ENCODE measurements at places on chromosomes 16 and 17. TPM values are rescaled to one million over a fixed set of nuclear protein-coding genes. Genes with fewer than 3 reads are reported as not detected.

DNA sequence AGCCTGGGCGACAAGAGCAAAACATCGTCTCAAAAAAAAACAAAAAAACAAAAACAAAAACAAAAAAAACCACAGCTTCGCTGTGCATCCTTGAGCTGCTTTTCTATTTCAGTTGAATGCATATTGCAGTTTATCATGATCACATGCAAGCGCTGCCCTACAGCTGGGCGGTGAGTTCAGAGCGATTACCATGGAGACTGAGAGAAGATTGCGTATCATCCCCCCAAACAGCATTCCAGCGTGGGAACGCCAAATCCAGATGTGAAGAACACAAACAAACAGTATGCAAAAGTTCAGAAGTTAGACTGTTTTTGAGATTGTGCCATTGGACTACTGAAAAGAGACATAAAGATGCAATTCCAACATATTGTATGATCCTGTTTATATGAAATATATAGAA lies 15.1 kb upstream of the SLC52A1 start:
- DNase-seq, result no peak

- no peak for DNase-seq
Measured at GRCh38 chr16:25035494-25036405, 20.6 kb upstream of the ARHGAP17 start.

RAPGEFL1 gene
- 0.99 TPM for total RNA-seq

CDT1 gene
- total RNA-seq, result 11.7 TPM

GRCh38 chr17:51165680-51166197 lies 472 bp upstream of the NME2 start:
- no peak for DNase-seq

DNA sequence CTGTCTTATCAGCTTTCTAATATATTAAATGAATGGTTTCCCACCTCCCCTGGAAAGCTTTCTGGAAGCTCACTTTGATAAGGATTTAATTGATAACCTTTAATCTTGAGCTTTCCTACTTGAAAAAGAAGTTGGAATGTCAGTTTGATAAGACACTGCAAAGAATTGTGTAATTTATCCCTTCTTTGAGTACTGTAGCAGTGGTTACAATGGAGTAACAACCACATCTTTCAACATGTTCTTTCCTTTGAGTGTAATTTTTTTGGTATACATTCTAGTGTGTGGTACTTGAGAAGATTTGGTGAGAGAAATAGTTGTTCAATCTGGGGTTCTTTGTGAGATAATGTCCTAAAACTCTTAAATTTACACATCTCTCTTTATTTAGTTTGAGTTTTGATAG lies 43.4 kb downstream of the CPD start:
- DNase-seq, result no peak

GRCh38 chr17:10516065-10516464 lies 2.3 kb downstream of the MYH1 start:
- DNase-seq, result no peak

DNA sequence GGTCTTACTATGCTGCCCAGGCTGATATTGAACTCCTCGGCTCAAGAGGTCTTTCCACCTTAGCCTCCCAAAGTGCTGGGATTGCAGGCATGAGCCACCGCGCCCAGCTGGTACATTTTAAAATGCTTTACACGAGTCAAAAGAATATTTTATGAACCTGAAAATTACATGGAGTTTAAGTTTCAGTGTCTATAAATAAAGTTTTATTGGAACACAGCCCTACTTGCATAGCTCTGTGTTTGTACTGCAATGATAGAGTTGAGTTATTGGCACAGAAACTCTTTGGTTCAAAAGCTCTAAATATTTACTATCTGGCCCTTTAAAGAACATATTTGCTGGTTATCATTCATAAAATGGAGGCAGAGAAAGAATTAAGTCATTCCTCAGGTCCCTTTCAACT lies 24.3 kb downstream of the MAP2K6 start:
- DNase-seq, result no peak

ABCA8 gene
- 0.76 TPM for total RNA-seq

- peak; percentile 81 for DNase-seq
Measured at GRCh38 chr16:30417529-30418349, 10.3 kb downstream of the ZNF771 start.

TEKT5 gene
- total RNA-seq, result 0.24 TPM

GRCh38 chr16:85237817-85238216 lies 125.5 kb upstream of the CIBAR2 start:
- no peak for DNase-seq

- no peak for DNase-seq
Measured at GRCh38 chr17:80223142-80223815, 3.1 kb downstream of the SLC26A11 start.

- no peak for DNase-seq
Measured at GRCh38 chr16:4513881-4514280, 24.7 kb downstream of the CDIP1 start.

DNA sequence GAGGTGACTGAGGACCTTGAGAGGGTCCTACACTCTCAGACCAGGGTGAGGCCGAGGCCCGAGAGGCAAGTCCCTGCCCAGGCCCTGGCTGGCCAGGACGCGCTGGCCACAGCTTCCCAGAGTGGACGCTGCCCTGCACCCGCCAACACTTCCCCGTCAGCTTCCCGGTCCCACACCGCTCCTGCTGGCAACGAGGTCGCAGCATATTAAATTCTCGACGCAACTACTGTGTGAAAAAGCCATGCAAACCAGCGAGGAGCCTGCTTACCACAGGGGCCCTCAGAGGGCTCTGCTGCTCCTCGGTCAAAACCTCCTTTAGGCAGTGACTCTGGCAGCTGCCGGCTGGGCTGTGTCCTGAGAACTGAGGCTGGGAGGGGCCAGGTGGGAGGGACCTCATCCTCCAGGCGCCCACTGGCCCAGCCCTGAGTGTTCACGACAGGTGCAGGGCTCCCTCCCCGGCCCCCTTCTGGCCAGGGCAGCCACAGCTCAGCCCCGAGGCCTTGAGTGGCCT lies 2.1 kb upstream of the TEX19 start:
- no peak for DNase-seq

- DNase-seq, result no peak
Measured at GRCh38 chr16:57887711-57888110, 83.2 kb downstream of the CNGB1 start.

- no peak for DNase-seq
Measured at GRCh38 chr16:57038166-57038565, 48.8 kb downstream of the NLRC5 start.

OR1D2 gene
- total RNA-seq, result not detected

DNA sequence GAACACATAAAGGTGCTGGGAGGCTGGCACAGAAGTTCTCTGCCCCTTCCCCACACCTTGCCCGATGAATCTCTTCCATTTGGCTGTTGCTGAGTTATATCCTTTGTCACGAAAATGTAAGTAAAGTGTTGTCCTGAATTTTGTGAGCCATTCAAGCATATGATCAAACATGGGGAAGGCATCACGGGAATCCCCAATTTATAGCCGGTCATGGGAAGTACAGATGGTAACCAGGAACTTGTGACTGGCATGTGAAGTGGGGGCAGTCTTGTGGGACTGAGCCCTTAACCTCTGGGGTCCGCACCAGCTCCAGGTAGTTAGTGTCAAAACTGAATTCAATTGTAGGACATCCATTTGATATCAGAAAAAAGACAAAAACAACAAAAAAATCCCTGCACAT lies 13.2 kb downstream of the TOM1L2 start:
- no peak for DNase-seq

GRCh38 chr17:1228781-1229348 lies 41.4 kb upstream of the BHLHA9 start:
- no peak for DNase-seq

MT1M gene
- 0.28 TPM for total RNA-seq

GRCh38 chr16:67202956-67203493 lies 4.1 kb downstream of the ELMO3 start:
- DNase-seq, result no peak

DNA sequence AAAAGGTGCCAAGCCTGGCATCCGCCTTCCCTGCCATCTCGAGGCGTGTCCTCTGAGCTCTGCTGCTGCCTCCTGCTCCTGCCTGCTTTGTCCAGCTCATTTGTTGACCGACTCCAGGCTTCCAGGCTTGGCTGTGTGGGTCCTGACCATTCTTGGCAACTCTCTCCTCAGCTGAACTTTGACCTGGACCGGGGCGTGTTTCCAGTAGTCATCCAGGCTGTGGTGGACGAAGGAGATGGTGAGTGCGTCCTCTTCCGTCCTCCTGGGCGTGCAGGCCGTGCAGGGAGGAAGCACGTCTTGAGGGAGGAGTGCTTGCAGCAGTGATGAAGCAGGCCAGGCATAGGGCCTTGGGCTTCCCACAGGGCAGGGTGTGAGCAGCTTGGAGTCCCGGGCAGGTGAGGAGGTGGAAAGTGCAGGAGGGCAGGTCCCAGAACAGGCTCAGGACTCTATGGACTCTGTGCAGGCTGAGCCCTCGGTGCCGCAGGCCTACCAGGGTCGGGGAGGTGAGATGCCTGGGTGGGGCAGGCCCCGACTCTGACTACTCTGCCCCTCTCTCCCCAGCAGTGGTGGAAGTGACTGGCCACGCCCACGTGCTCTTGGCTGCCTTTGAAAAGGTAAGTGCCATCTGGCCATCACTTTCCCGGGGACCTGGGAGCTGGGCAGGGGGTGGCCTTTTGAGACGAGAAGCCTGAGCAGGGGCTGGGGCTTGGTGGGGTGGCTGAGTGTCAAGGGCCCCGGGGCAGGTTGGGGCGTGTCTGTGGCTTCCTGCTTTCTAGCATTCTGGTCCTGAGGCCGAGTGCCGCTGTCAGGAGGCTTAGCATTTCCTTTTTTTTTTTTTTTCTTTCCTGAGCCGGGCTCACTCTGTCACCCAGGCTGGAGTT lies 28.6 kb upstream of the NUDT16L1 start:
- DNase-seq, result no peak

DNA sequence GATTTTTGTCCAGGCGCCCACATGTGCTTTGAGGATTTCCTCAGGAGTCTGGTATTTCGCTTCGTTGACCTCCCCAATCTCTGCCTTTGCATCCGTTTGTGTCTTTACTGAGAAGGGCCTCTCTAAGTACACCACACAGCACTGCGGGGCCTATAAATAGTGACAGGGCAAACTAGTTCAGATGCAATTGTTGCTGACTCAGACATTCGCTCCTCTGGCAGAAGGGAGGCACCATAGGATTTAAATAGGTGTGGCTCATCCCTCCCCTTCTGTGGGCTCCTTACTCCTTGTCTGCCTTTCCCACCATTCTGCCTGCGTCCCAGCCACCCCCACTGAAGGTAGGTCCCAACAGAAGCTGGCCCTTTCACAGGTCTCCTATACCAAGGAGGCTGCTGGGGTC lies 192.3 kb downstream of the SHISA9 start:
- DNase-seq, result no peak

CRYM gene
- 0.33 TPM for total RNA-seq

GRCh38 chr17:77300016-77300686 lies 159.4 kb downstream of the SEC14L1 start:
- no peak for DNase-seq

GRCh38 chr16:70160821-70161220 lies 12.8 kb upstream of the CLEC18C start:
- DNase-seq, result no peak

DNA sequence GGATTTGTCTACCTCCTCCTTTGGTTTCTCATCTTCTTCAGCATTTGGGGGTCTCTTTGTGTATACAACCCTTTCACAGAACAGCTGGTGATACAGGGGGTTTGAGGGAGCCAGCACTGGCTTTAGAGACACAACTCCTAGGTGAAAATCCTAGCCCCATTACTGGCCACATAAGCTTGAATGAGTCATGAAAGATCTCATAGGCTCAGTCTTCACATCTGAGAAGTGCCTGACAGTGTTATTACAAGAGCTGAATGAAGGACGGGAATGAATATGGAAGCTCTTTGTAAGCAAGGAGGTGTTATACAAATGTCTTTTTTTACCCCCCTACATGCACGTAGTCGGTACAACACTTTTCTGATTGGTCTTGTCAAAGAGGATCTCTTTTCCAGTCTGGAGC lies 1.7 kb upstream of the B4GALNT2 start:
- DNase-seq, result no peak
